NCI-H226 (cell line): ENCODE measurements at places on chromosomes 3 and 15.

DNA sequence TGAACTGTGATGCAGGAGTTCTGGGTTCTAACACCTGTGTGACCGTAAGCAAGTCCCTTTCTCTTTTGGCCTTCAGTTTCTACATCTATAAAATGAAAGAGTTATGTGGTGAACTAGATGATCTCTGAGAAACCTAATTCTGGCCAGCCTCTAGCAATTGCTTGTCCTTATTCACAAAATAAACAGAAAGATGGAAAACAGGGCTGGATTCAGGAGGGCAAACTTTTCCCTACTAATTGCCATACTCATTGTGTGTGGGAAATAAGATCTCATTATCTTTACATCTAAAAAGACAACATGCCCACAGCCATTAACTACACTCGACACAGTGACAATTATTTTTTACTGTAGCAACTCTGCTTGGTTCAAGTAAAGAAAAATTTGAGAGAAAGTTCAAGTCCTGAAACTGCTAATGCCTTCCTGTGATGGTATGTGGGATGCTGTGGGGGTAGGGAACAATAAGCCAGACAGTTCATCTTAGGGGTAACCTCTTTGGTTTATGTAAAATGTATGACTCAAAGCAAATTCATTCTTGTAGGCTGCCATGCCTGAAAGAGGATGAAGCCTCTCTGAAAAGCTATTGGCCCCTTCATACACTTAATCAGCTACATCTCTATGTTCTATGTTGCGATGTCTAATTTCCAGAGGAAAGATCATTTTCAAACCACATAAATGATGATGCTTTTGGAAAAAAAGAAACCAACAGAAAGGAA, 177.6 kb upstream of the BCL6 start:
- DNase-seq: peak; percentile 58

- DNase-seq: no peak
Measured at GRCh38 chr3:57199895-57200297, at the start of gene HESX1. HESX1 (minus strand) TSS chr3:57199978; CDS start chr3:57199918, 60 bp downstream.

DNA sequence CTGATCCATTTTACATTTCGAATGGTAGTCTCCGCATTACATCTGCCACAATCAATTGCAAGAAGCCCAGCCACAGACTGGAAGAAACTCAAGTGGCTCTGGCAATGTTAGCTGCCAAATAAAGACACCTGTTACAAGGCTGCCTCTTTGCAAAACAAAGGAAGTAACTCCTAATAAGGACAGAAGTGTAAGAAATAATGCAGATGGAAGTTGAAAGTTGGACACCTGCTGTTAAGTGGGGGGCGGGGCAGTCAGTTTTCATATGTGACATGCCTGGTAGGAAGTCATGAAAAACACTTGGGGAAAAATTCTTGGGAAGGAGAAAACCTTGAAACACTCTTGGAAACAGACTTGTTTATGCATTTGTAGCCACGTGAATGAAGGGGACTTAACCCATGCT, 54.1 kb upstream of the ATP2C1 start:
- no peak for DNase-seq

- no peak for DNase-seq
Measured at GRCh38 chr3:29503314-29503713, 222.4 kb downstream of the RBMS3 start.

- no peak for DNase-seq
Measured at GRCh38 chr15:56533731-56534403, 68.9 kb upstream of the MNS1 start.

- DNase-seq: no peak
Measured at GRCh38 chr3:31959951-31960792, 20.9 kb downstream of the OSBPL10 start.

DNA sequence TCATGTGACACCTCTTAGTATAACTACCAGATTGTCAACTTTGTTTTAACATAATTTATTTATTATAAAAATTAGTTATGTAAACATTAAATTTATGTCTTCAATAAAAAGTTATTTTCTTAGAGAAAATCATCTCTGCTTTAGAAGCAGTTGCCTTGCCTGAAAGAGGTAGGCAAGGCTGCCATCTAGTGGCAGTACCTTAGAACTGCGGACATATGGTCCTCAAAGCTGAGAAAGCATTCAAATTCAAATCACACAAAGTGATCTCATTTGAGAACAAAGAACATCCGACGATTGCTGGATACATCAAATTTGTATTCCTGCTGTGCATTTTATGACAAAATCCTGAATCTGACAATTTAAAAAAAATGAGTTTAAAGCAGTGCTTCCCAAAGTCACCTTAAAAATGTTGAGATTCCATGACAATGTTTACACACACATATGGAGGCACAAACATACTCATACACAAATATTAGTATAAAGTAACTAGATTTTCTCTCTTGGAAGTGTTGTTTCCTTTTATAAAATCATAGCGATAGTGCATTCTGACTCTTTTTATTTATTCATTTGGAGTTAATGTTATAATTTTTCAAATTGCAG, 617.4 kb downstream of the CADM2 start:
- no peak for DNase-seq

GRCh38 chr3:13229273-13229949, 156.2 kb upstream of the IQSEC1 start:
- no peak for DNase-seq

DNA sequence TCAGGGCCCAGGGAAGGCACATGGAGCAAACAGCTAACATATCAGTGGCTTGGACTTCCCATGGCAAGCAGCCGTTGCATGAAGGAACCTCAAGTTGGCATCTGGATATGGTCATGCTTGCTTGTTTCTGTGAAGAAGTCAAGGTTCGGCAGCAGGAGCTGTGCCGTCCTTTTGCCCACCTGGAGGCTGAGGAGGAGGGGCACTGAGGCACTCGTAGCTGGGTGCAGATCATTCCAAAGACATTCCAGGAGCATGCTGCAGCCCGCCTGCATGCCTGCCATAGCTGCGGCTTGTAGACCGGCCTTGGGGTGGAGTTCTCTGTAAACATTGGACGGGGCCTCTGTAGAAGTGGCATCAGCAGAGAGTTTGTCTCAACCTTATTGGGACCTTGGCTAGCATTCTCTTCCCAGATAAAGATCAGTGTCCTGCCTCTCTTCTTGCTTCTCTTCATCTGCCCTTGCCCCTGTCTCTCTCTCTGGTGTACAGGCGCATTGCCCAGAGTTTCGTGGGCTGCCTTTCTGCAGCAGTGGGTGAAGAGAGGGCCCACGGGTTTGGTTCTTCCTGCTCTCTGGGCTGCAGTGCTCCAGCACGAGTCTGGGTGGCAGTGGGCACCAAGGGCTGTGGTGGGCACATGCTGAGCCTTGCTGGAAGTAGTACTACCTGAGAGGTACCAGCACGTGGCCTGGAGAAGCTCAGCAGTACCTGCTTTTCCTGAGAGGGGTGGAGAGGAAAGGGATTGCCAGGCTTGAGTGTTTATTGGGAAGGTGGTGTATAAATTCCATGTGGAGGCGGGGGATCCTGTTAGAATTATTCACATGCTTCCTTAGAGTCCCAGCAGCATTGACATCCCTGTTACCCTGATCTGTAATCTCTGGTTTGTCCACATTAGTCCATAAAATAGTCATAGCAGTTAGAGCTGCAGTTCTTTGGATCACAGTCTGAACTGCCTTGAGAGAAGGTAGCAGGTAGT, 49.4 kb downstream of the CHCHD6 start:
- DNase-seq: no peak

GRCh38 chr15:29811691-29812383, 10.4 kb downstream of the TJP1 start:
- no peak for DNase-seq

- peak; percentile 38 for DNase-seq
Measured at GRCh38 chr3:23396746-23397145, 193.6 kb downstream of the UBE2E2 start.

DNA sequence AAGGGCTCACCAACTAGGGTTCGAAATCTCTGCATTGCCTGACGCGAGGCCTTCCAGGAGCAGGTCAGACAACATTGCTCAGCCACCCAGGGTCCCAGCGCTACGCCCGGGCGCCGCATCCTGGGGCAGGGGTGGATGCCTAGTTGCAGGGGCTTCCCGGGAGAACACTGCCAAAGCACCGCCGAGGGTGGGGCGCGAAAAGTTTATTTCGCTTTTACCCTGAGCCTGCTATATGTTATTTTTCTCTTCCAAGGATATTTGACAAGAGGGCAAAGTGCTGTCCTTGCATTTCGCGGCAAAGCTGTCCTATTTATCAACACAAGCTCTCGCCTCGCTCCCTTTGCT, 549 bp upstream of the SOX14 start:
- DNase-seq: no peak

DNA sequence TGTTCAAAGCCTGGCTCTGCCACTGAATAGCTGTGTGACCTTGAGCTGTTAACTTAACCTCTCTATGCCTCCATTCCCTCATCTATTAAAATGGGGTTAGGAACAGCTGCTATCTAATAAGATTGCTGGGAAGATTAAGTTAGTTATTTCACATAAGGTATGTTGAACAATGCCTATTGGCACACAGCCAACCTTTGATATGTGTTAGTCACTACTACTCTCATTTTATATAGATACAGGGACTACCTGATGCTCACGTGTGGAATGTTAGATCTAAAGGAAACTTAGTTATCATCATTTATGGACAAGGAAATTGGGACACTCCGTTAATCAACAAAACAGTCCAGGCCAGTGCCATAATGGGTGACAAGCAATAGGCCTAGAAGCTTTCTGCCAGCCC, 332.4 kb upstream of the PPP2R3A start:
- no peak for DNase-seq

GRCh38 chr3:38003371-38003816, 12.8 kb downstream of the VILL start:
- DNase-seq: no peak

GRCh38 chr3:119542168-119542767, 17.1 kb downstream of the CD80 start:
- DNase-seq: no peak

- DNase-seq: no peak
Measured at GRCh38 chr3:29332195-29332637, 51.3 kb downstream of the RBMS3 start.

DNA sequence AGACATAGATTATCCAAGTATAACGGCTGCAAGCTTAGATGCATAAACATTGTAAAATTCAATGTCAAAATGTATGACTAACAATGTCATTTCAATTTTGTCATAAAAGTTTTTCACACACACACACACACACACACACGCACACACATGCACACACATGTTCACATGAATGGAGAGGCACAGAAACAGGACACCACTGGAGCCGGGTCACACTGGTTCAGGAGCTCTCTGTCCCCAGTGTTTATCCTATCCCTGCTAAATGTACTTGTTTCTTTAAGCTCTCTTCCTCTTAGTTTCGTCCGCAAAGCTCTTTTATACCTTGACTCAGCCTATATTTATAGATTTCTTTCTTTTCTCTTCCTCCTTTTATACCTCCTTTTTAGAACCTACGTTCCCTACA, 249.9 kb downstream of the CADPS start:
- no peak for DNase-seq

GRCh38 chr3:62145086-62145757, 228.1 kb downstream of the FEZF2 start:
- no peak for DNase-seq

GRCh38 chr15:34018021-34018645, 20.9 kb downstream of the AVEN start:
- DNase-seq: no peak

DNA sequence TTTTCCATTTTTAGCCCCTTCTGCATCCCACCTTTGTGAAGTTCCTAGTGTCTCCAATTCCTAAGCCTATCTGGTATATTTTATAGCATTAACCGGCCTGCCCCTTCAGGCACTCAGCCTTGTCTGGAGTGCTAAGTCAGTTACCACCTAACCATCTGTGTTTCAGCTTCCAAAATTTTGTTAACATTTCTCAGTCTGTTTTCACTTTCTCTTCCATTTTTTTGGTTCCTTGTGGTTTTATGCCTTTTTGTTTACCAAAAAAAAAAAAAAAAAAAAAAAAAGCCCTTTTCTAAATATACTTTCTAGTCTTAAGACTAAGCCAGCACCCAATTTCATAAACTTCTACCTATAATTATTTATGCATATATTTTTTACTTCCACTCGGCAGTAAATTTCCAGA, 92.4 kb downstream of the CSNK1G1 start:
- no peak for DNase-seq

DNA sequence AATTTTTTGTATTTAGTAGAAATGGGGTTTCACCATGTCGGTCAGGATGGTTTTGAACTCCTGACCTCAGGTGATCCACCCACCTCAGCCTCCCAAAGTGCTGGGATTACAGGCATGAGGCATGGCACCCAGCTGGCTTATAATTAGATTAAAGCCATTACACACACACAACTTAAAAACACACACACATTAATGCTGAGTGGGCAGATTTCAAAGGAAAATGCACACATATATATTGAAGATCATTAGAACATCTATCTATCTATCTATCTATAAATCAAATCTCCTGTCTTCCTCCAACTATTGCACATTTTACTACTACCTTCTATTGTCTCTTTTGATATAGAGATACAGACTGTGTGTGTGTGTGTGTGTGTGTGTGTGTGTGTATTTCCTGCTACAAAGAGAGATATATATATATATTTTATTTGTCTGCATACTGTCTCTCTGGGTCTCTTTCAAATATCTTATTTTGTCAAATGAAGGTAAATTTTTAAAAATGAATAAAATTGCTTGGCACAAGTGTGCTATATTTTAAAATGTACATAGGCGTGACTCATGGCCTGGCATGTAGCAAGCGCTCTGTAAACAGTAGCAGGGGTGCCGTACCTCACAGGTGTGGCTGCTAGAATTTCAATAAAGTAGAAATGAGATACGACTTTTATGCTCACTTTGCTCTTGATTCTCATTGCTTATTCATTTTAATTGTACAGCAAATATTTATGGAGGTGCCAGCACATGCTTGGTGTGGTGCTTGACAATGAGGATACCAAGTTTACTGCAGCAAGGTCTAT, 655.8 kb downstream of the AGBL1 start:
- no peak for DNase-seq

GRCh38 chr3:47475570-47476329, at the start of gene SCAP:
SCAP (minus strand) TSS chr3:47475941; CDS start chr3:47442993, 32,948 bp downstream.
- peak; percentile 65 for DNase-seq

- DNase-seq: no peak
Measured at GRCh38 chr3:190734490-190734889, 128.0 kb downstream of the GMNC start.

- no peak for DNase-seq
Measured at GRCh38 chr15:72272997-72273352, 621 bp upstream of the PARP6 start.

DNA sequence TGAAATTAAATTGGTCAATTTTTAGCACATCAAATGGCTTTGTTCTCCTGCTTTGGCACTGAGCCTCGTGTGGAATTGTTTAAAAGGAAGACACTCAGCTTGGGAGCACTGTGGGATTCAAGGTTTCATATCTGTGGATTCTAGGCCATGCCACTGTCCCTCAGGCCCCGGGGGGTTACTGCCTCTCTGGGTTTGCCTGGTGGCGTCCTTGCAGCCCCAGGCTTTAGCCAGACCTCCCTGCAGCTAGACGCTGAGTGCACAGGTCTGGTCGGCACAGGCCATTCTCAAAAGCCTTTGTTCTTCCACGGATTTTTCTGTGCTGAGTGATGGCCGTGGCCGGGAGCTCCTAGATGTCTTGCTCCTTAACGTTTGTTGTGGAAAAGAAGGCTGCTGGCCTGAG, 76.2 kb downstream of the CACNA2D3 start:
- no peak for DNase-seq

DNA sequence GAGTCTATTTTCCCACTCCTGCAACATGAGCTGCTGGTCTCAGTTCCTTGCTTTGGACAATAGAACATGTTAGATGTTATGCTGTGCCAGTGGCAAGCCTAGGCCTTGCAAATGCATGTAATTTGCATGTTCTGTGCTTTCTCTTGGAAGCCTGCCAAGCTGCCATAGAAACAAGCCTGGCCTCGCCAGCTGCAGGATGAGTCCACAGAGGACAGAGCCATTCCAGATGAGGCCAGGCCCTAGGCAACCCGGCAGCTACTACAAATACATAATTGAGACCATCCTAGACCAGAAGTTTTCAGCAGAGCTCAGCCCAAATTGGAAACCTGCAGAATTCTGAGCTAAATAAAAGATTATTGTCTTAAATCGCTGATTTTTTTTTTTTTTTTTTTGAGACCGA, 39.6 kb downstream of the TRIM69 start:
- DNase-seq: no peak
